ENCODE measurements at places on chromosomes 16 and 17. TPM values are rescaled to one million over a fixed set of nuclear protein-coding genes. Genes with fewer than 3 reads are reported as not detected.

AANAT gene
- total RNA-seq: not detected

DNA sequence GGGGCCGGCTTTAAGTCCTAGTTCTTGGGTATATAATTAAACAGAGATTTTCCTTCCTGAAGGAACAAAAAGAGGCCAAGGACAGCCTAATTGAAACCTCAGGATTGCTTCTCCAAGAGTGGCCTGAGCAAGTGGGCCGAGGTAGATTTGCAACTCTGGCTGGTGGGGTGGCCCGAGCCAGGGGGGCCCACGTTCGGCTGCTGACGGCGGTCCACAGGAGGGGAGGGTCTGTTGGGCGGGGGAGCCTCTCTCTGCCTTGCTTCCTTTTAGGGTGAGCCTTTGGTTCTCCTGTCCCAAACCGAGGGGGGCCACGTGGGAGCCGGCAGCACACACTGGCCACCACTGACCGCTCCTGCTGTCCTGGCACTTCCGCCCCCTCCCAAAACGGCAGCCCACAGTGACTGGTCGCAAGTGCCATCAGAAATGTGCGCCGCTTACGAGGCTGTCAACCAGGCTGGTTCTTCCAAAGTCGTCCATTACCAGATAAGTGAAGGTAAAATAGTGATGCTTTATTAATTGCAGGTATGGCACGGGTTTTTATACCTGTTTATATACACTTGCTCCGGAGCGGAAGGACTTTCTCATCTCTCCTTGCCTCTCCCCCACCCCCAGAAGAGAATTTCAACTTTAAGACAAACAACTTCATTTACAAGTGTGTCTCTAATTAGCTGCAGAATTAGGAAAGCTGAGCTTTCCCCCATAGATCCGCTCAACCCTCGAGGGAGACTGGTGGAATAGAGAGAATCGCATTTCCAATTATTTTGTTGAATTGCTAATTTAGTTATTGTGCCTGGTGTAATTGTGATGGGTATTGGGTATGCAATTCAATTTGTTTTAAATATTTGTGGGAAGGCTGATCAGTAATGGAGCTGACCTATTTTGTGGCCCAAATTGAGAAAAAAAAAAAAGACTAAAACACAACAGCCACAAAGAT is 117.8 kb downstream of the AATF start:
- H3K4me1 ChIP-seq: peaks cover 8% of the 10 kb centered on the region
- no peak overlapping the region for H3K4me3 ChIP-seq
- H3K36me3 ChIP-seq: no peaks in the 10 kb centered on the region
- no peaks in the 10 kb centered on the region for H3K27me3 ChIP-seq

DNA sequence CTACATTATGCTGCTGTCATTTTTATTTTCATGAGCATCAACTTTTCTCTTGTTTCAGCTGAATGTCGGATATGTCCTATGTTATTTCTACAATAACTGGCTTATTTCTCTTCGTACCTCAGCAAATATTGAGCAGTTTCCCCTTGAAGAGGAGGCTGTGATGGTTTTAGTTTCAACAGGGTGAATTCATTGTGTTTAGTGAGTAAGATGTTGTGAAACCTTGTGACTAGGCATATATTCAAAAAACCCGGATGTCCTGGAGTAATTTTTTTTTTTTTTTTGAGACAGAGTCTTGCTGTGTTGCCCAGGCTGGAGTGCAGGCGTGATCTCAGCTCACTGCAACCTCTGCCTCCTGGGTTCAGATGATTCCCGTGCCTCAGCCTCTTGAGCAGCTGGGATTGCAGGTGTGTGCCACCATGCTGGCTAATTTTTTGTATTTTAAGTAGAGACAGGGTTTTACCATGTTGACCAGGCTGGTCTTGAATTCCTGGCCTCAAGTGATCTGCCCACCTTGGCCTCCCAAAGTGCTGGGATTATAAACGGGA is 11.1 kb downstream of the CPD start:
- no peak overlapping the region for H3K4me3 ChIP-seq
- no peak for DNase-seq
- no peaks in the 10 kb centered on the region for H3K27me3 ChIP-seq
- H3K36me3 ChIP-seq: no peaks in the 10 kb centered on the region

DNA sequence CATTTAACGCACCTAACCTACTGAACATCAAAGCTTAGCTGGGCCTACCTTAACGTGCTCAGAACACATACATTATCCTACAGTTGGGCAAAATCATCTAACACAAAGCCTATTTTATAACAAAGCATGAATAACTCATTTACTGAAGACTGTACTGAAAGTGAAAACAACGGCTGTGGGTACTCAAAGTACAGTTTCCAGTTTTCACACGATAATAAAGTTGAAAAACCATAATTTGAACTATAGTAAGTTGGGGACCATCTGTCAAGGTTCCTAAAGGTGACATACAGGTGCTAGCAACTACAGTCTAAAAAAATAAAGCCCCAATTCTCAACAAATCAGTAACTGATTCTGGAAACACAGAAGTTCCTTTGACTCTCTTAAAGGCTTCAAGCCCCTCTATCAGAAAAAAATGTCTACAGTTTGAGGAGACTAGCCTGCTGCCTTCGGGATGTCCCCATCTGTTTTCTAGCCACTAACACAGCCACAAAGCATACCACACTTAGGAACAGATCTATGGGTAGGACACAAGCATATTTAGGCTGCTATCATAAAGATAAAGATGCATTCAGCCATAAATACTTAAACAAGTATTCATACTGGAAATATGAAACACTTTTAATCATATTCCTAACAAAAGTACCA is 71.3 kb downstream of the KANSL1 start:
- DNase-seq: no peak
- H3K4me1 ChIP-seq: 0 out of 2 replicates have a peak, but pooled peaks cover 7% of the 10 kb centered on the region
- H3K27me3 ChIP-seq: no peaks in the 10 kb centered on the region
- no peak overlapping the region for H3K4me3 ChIP-seq
- H3K36me3 ChIP-seq: no peaks in the 10 kb centered on the region

CA5A gene
- total RNA-seq: 0.74 TPM

Measured in Caco-2 (cell line).